Uterus (tissue), 4 donors: ENCODE measurements at places on chromosomes 6 and 20. TPM values are rescaled to one million over a fixed set of nuclear protein-coding genes. Genes with fewer than 3 reads are reported as not detected.

- H3K4me3 ChIP-seq = no peak overlapping the region
- H3K36me3 ChIP-seq = no peaks in the 10 kb centered on the region
- no peak overlapping the region for H3K27ac ChIP-seq
These were observed 83.4 kb downstream of the TFAP2A start for GRCh38 chr6:10331334-10331968.

GRCh38 chr6:170172392-170172791, 118.5 kb downstream of the DLL1 start:
- no peak overlapping the region for H3K4me3 ChIP-seq
- no peaks in the 10 kb centered on the region for H3K27me3 ChIP-seq
- no peak overlapping the region for H3K27ac ChIP-seq
- no peak for DNase-seq

- DNase-seq = no peak
- no peak overlapping the region for H3K4me3 ChIP-seq
- H3K27ac ChIP-seq = peak overlapping the region; percentile 65
- H3K36me3 ChIP-seq = no peaks in the 10 kb centered on the region
- no peaks in the 10 kb centered on the region for H3K4me1 ChIP-seq
These were observed 7.0 kb downstream of the B4GALT5 start for GRCh38 chr20:49706630-49707091.

- no peak overlapping the region for H3K27ac ChIP-seq
- H3K27me3 ChIP-seq = no peaks in the 10 kb centered on the region
- no peak for DNase-seq
- no peaks in the 10 kb centered on the region for H3K4me1 ChIP-seq
- H3K36me3 ChIP-seq = no peaks in the 10 kb centered on the region
These were observed 12.6 kb downstream of the IFNGR1 start for GRCh38 chr6:137206577-137206976.

GRCh38 chr6:14799928-14800327, 445.9 kb upstream of the JARID2 start:
- H3K4me3 ChIP-seq = no peak overlapping the region
- DNase-seq = peak; percentile 55
- H3K27ac ChIP-seq = no peak overlapping the region

- no peaks in the 10 kb centered on the region for H3K27me3 ChIP-seq
- H3K4me1 ChIP-seq = no peaks in the 10 kb centered on the region
- peak overlapping the region; percentile 67 for H3K27ac ChIP-seq
- H3K4me3 ChIP-seq = no peak overlapping the region
- DNase-seq = peak; percentile 65
These were observed 94.0 kb upstream of the NHSL1 start for GRCh38 chr6:138593124-138593877.

- H3K27me3 ChIP-seq = no peaks in the 10 kb centered on the region
- peaks cover 9% of the 10 kb centered on the region for H3K4me1 ChIP-seq
- no peak for DNase-seq
- H3K36me3 ChIP-seq = no peaks in the 10 kb centered on the region
- no peak overlapping the region for H3K4me3 ChIP-seq
These were observed 102.0 kb downstream of the MRPL14 start for GRCh38 chr6:44025226-44025625.

DNA sequence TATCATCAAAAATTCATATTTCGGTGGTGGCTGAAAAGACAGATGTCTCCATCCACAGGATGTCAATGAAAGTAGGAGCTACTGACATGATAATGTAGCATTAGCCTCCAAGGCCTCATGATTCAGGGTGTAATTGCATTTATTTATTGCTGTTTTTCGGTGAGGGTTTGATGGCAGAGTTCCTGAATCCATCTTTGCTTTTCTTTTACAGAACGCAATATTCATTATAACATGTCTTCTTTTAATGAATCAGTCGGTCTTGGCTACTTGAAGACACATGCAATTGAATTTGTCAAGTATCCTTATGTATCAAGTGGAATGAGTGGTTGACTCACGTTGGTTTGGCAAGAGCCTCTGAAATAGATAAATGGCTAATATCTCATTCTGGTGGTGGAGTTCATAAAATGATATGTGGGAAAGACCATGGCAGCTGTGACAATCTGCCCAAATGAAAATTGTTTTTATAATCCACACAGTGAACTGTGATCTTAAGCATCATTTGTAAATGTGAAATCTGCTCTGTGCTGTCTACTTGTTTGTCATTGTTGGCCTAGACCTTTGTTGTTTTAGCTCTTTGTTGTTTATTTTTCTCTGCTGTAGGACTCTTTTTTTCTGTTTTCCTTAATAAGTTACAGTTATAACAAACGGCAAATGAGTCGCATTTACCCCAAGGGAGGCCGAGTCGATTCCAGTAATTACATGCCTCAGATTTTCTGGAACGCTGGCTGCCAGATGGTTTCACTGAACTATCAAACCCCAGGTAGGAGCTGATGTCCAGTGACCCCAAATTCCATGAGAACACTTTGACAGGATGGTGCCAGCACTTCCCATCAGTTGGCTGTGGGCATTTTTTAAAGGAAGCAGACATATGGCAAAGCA, 105.7 kb upstream of the LAMP5 start:
- H3K36me3 ChIP-seq = no peaks in the 10 kb centered on the region
- H3K27ac ChIP-seq = no peak overlapping the region
- H3K4me1 ChIP-seq = no peaks in the 10 kb centered on the region
- H3K27me3 ChIP-seq = no peaks in the 10 kb centered on the region
- DNase-seq = no peak

- DNase-seq = no peak
These were observed 757.8 kb upstream of the ADGRB3 start for GRCh38 chr6:67877288-67877687.

DNA sequence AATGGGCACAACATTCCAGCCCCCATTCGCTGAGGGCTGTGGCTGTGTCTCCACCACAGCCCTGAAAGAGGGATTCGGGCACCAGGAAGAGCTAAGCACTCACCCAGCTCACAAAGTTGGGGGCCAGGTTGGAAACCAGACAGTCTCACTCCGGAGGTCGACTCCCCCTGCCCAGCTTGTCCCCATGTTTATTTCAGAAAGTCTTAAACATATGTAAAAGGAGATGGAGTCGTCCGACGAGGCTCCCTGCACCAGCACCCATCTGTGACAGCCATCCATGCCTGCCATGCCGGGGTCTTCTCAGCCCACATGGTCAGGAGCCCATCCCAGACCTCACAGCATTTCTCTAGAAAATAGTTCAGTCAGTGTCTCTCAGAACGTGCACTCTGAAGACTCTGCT, 63.6 kb upstream of the STX16 start:
- no peak overlapping the region for H3K4me3 ChIP-seq
- H3K27me3 ChIP-seq = no peaks in the 10 kb centered on the region
- H3K4me1 ChIP-seq = no peaks in the 10 kb centered on the region
- no peak for DNase-seq

DNA sequence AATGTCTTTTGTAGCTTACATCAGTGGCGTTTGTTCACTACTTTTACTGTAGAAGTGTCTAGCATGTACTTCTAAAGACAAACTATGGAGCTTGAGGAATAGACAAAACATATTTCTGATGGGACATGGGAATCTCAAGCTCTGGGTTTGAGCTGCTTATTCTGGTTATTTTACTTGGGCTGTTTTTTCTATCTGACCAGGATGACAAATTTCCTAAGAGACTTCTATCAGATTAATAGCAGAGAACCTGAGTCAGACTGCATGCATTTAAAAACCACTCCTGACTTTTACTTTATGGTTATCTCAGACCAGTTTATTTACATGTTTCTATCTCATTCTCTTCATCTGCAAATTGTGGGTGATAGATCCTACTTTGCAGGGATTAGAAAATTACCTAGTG, 1282.3 kb upstream of the GJE1 start:
- no peaks in the 10 kb centered on the region for H3K27me3 ChIP-seq
- H3K36me3 ChIP-seq = no peaks in the 10 kb centered on the region
- no peak for DNase-seq

GRCh38 chr6:90175627-90176538, 120.8 kb downstream of the BACH2 start:
- H3K27ac ChIP-seq = no peak overlapping the region
- H3K4me1 ChIP-seq = no peaks in the 10 kb centered on the region

DNA sequence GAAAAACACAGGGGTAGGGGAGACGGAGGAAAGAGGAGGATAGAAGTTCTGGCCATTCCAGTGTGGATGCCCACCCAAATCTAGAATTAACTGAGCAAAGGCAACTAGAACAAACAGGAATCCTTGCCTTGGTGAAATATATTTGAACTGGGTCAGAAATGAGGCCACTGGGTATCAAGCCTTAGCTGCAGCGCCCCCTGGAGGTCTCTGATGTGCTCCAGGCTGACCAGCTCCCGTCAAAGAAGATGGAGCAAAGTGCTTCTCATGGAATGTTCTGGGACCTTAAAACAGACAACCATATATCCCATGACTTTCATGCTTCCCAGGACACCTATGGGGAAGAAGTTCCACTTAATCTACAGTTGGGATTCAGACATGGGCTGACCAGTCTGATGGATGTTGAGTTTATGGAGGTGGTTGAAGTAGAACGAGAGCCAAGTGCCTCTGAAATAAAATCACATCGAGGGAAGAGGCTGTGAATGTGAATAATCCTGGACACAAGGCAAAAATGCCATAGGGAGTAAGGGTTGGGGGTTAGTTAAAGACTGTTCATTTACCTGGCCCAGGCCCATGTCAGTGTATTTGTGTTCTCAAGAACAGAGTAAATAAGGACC, 50.4 kb downstream of the HLA-DPB1 start:
- H3K4me1 ChIP-seq = no peaks in the 10 kb centered on the region
- DNase-seq = peak; percentile 51
- no peak overlapping the region for H3K4me3 ChIP-seq
- no peak overlapping the region for H3K27ac ChIP-seq

- H3K4me1 ChIP-seq = no peaks in the 10 kb centered on the region
- no peaks in the 10 kb centered on the region for H3K27me3 ChIP-seq
- no peaks in the 10 kb centered on the region for H3K36me3 ChIP-seq
- DNase-seq = no peak
These were observed 85.3 kb upstream of the SIRPA start for GRCh38 chr20:1809611-1810510.

DNA sequence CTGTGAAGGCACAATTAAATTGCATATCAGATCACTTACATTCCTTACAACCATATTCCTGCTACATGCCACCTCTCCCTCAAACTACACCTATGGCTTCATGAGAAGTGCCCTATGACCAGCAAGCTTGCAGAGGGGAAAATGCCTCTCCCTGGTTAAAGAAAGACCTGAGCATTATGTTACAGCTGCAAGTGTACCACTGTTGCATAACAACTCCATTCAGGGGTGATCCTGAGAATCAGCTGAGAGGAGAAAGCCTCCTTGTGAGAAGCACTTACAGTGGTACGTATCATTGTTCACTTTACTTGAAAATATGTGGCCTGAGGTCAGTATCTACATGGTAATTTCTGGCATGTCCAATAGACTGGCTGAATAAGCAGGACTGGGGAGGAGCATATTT, 20.0 kb downstream of the PDSS2 start:
- H3K27me3 ChIP-seq = no peaks in the 10 kb centered on the region
- no peak overlapping the region for H3K4me3 ChIP-seq
- H3K36me3 ChIP-seq = no peaks in the 10 kb centered on the region
- no peaks in the 10 kb centered on the region for H3K4me1 ChIP-seq

- H3K27ac ChIP-seq = no peak overlapping the region
- no peaks in the 10 kb centered on the region for H3K36me3 ChIP-seq
- no peak overlapping the region for H3K4me3 ChIP-seq
- H3K27me3 ChIP-seq = no peaks in the 10 kb centered on the region
- H3K4me1 ChIP-seq = no peaks in the 10 kb centered on the region
These were observed 339.2 kb downstream of the TENT5A start for GRCh38 chr6:81413306-81413705.

DNA sequence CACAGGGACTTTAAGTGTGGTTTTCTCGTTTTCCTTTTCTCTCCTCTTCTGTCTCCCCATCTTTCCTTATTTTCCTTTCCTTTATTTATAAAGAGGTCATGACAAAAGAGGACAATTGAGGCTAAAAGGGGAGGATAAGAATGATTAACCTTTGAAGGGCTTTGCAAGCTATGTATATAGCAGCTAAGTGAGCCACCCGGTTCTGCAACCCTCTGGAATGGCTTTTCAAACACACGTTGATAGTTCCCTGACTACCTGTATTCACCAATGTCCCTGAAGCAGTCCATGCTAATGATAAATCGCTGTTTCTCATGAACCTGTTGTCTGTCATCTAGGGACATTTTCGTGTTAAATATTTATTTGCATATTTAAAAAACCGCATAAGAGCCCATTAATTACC, 124.4 kb upstream of the RALGAPA2 start:
- no peaks in the 10 kb centered on the region for H3K27me3 ChIP-seq
- no peaks in the 10 kb centered on the region for H3K4me1 ChIP-seq
- no peak overlapping the region for H3K27ac ChIP-seq
- H3K36me3 ChIP-seq = no peaks in the 10 kb centered on the region
- no peak for DNase-seq
- no peak overlapping the region for H3K4me3 ChIP-seq

Gene BFSP1
- total RNA-seq = 3.3 TPM

Gene CNR1
- 11.0 TPM for total RNA-seq

Gene TP53INP2
- total RNA-seq = 1.2 TPM

Gene C6orf118
- total RNA-seq = not detected
